ENCODE measurements at places on chromosomes 3 and 15.

- DNase-seq = no peak
Observed at GRCh38 chr3:194592798-194593752, 40.1 kb downstream of the TMEM44 start.

GRCh38 chr3:78846718-78847117 is 921.1 kb downstream of the ROBO1 start:
- peak; percentile 52 for DNase-seq

GRCh38 chr15:73383310-73384189 is 14.8 kb upstream of the HCN4 start:
- DNase-seq = peak; percentile 68

GRCh38 chr15:57319226-57319918 is 56.9 kb upstream of the CGNL1 start:
- DNase-seq = no peak

- no peak for DNase-seq
Observed at GRCh38 chr15:55507567-55507966, 467 bp downstream of the DNAAF4 start.

DNA sequence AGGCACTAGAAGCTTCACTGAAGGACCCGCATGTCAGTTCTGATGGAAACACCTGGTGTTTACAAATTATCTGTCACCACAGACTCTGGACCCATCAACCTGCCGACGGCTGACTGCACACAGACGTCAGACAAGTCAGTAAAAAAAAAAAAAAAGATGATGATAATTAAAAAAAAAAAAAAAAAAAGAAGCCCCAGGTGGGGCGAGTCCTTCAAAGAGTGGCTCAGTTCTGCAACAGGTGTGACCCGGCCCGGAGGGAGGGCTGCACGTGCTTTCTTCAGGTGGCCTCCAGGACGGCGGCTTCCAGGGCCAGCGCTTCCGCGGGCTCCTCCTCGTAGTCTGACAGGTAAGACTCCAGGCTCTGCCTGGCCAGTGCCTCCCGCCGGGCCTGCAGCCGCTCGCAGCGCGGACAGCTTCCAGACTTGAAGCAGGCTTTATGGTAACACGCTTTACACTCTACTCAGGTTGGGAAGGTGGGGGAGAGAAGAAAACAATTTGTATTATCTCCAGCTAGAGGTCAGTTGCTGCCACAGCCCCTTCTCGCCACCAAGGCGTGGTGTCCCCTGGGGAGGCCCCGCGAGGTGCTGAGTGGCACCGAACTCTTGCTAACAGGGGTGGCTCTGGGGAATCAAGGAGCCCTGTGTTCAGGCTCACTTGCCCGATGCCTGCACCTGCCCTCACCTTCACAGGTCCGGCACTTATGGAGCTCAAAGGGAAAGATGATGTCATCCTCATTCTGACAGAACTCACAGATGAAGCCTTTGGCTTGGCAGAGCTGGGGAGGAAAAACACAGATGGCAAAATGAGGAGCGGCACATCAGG is 61.8 kb downstream of the RUBCN start:
- no peak for DNase-seq

GRCh38 chr15:66226736-66227135 is 26.8 kb downstream of the MEGF11 start:
- DNase-seq = no peak

DNA sequence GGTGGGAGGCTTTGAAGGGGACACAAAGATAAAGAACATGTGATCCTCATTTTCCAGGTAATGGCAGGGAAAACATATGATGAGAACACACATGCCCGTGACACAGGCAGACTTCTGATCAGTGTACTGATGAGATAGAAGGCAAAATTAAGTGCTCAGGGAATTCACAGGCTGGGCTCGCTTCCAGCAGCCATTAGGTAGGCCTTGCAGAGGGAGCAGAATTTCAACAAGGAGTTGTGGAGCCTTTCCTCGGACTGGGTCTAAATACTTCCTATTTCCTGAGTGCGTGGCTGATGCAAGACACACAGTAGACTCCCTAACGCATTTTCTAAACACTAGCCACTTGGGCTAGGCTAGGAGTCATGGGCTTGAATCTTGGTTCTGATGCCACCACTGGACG is 74.0 kb upstream of the ETV5 start:
- DNase-seq = no peak

GRCh38 chr15:39145854-39146625 is 434.8 kb upstream of the THBS1 start:
- DNase-seq = no peak

- DNase-seq = no peak
Observed at GRCh38 chr15:25431836-25432561, 6.8 kb downstream of the UBE3A start.

DNA sequence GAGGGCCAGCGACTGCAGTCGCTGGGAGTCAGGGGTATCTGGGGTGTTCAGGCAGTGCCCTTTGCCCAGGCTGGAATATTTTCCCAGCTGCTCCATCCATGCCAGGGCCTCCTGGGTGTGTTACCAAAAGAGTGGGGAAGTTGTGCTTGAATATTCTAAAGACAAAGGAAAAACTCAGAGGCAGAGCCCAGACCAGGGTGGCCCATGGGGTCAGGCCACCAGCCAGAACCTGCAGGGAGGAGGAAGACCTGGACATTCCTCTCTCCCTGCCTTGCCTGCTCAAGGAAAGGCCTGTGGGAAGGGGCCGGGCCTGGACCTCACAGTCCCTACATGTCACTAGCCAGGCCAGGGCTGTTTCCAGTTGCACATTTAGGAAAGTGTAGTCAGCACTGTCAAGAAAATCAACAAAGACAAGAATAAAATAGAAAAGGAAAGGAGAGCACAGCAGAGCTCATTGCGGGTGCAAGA is 16.0 kb upstream of the KLF15 start:
- DNase-seq = no peak

- no peak for DNase-seq
Observed at GRCh38 chr15:79481793-79482192, 49.7 kb downstream of the MINAR1 start.

DNA sequence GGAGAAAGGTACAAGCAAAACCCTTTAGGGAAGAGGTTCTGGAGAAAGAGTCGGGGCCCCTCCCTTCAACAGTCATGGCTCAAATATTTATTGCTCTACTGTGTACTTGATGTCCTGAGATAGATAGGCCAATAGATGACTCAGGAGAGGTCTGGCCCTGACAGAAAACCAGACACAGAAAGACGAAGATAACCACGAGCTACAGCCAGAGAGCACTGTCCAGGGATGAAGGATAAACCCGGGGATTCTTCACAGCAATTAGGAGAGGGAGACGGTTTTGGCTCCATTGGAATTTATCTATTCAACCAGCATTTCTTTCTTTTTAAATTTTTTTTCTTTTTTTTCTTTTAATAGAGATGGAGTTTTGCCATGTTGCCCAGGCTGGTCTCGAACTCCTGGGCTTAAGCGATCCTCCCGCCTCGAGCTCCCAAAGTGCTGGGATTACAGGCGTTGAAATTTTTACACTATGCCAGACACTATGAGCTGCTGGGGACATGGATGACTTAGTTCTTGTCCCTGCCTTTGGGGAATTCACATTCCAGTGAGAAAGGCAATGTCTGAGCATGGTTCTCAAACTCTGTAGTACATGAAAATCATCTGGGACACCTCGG is 4.6 kb upstream of the CIDEC start:
- DNase-seq = no peak

DNA sequence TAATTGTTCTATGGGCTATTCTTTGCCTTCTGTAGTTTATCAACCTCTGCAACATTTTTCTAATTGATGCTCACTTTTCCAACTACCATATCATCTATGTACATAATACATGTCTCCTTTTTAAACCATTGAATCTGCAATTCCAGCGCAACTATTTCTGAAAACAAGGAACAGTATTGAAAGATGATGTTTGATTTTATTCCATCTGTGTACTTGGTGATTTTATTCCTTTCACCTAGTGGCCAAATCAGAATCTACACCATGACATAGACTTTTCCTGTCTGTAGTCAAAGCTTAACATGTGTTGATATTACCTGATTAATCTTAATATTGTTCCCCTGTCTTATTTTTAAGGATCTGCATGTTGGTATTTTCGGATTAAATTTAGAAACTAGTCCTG is 13.0 kb downstream of the NKTR start:
- no peak for DNase-seq

DNA sequence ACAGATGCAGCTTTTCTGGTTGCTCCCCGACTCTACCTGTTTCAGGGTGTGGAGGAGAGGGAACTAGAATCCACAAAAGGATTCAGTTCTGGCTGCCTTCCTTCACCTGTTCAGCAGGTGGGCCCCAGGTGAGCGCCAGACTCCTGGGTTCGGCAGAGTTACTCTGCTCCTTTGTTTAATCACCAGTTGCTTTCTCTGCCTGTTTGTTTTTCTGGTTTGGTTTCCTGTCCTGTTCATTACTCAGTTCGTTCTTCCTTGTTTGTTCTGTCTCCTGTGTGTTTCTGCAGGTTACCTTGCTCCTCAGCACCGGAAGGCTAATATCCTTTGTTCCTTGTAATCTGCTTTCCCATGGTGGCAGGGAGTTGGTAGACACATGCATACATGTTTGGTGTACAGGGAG is 508.5 kb upstream of the ATP11B start:
- DNase-seq = no peak

GRCh38 chr3:59596741-59597140 is 546.9 kb upstream of the CFAP20DC start:
- no peak for DNase-seq

DNA sequence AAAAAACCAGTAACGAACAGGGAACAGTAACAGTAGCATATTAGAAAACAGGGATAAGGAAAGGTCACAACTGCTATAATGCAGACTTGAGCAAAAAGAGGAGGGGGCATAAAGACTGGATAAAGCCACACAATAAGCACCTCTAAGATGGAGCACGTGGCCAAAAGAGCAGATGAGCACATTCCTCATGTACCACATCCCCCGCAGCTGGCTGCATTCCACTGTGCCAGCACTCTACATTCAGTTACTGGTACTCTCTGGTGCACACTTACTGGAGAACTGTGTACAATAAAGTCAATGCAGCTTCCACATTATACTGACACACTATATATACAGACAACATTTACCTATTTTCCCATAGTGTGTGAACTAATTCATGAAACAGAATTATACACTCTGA is 64.7 kb downstream of the UBE3A start:
- DNase-seq = no peak

DNA sequence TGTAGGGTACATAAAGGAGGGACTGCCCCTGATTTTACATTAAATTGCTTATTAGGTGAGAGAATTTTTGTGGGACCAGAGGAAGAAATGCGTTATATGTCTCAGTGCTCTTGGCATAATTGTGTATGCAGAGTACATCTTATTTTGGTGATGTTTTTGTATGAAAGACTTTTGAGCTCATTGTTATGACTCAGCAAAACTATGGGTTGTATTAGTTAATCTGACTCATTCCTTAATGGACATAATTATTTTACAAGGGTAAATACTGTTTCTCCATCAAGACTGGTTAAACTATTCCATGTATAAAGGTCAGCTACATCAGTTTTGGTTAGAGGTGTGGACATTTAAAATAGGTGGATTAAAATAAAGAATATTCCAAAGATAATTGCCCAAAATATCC is 156.8 kb downstream of the ALCAM start:
- no peak for DNase-seq

DNA sequence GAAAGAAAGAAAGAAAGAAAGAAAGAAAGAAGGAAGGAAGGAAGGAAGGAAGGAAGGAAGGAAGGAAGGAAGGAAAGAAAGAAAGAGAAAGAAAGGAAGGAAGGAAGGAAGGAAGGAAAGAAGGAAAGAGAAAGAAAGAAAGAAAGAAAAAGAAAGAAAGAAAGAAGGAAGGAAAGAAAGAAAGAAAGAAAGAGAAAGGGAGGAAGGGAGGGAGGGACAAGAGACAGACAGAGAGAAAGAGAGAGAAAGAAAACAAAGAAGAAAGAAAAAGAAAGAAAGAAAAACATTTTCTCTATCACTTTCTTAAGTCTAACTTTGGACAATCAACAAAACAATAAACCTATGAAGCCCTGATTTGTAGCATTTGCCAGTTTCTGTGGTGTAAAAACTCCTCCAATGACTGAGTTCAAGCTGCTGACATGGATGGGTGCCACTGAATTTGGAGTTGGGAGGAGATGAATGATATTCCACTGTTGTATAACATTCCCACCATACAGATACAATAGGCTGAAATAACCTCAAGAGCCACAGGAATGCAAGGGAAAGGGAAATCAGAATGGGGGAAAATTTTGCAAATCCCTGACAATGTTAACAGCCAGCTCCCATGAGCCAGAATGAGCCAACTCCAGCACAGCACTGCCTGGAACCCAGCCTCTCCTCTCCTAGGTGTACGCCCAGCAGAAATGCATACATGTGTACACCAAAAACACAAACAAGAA is 15.0 kb upstream of the RTP3 start:
- no peak for DNase-seq

DNA sequence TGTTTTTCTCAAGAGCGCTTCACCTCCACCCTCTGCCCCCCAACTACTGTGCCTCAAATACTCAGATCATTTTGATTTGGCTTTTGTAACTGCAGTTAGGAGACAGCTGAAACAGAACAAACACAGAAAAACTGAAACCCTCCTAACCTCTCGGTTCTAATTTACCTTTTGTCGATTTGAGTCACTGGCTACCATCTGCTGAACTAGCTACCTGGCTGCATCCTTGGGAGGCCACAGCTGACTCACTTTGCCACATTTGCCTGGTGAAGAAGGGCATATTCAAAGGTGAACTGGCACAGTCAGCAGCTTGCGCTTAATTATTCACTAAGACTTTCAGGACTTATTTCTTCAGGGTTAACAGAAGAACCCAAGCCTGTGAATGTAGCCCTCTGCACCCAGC is 117.7 kb downstream of the FOXB1 start:
- DNase-seq = no peak

DNA sequence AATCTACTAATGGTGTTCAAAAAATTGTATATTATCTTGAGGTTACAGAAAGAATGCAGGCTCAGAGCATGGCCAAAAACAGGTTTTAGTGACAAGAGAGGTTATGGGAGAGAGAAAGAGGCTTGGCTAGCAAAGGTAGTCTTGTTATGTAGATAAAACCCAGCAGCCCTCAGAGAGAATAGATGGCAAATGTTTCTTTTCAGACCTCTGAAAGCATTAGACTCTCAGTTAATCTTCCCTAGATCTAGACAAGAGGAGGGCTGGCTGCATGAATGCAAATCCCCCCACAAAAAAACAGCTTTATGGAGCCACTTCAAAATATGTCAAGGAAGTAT is 62.2 kb downstream of the OSTN start:
- DNase-seq = no peak

DNA sequence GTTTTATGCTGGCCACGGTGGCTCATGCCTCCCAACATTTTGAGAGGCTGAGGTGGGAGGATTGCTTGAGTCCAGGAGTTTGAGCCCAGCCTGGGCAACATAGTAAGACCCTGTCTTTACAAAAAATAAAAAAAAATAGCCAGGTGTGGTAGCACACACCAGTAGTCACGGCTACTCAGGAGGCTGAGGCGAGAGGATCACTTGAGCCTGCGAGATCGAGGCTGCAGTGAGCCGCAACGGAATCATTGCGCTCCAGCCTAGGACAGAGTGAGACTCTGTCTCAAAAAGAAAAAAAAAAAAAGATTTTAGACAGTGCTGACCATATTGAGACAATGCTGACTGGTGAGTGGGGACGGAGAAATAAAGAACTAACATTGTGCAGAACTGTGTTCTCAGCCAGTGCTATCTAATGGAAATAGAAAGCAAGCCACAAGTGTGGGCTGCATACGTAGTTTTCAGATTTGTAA is 67.2 kb downstream of the ST6GAL1 start:
- DNase-seq = no peak

Data from renal pelvis (tissue), 12 donors.